Fibroblast of villous mesenchyme (primary cell): ENCODE measurements at places on chromosomes 1 and 21.

GRCh38 chr1:203649999-203650836 lies 23.6 kb downstream of the ATP2B4 start:
- DNase-seq: peak; percentile 72

DNA sequence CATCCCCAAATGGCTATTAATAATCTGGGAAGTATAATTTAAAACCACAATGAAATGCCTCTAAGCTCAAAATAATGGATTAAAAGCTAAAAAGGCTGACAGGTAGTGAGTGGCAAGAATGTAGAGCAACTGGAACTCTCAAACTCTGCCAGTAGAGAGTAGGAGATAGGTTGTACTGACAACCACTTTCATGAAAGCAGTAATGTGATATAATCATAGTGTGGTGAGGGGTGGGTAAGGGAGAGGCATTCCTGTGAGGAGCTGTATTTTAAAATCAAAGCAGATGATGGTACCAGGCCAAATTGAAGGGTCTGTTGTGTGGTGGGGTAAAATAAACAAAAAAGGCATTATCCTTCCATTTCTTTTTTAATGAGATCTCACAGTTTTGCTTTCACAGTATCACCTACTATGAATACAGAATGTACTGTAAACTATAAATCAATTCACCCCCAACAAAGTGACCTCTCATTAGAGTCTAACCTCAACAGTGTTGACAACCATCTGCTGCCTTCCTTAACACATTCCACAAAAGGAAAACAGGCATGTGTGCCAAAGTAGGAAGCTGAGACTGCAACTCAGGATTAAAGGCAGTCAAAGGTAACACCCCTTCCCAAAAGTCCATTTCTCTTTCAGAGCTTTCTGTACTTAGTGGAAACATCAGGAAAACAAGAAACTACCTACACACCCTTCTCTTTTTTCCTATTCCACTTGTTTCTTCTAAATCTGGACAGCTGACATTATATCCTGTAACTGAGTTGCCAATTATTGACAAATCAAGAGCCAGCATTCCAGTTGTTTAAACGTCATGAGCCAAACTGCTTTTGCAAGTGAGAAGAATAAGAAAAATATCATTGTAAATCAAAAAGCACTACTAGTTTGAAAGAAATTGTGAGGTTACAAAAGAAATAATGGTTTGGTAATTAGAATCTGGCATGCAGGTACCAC lies 130.8 kb downstream of the FAF1 start:
- DNase-seq: peak; percentile 33

DNA sequence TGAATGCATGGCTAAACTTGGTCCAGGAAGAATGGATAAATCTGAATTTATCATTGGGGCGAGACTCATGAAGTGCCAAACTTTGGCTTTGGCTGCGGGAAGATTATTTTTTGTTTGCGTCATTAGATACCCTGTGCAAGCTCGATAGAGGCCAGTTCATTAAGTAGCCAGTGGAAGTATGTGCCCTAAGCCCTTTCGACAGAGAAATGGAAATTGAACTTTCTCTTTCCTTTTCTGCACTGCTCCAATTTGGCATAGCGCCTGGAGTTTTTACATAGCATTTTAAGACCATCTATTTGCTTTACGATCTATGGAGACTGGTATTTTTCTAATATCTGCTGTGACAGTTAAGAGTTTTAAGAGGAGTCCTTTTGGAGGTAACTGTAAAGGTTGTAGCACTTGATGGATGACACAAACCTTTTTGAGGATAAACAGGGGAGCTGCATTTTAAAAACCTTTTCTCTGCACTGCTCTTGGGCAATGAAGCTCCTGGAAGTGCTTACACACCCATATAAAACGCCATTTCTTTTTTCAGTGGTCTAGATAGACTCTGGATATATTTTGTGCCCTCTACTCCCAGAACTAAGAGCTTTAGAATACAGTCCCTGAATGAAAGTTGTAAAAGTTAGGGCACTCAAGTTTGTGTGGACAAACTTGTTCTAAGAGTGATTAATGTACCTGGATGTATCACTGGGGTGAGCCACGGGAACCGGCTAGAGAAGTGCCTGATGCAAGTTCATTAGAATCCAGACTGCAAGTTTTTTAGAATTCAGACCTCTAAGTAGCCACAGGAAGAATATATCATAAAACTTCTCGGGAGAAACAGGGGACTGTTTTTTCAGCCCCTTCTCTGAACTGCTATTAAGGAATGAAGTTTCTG lies 41.3 kb upstream of the CFHR3 start:
- DNase-seq: peak; percentile 10

DNA sequence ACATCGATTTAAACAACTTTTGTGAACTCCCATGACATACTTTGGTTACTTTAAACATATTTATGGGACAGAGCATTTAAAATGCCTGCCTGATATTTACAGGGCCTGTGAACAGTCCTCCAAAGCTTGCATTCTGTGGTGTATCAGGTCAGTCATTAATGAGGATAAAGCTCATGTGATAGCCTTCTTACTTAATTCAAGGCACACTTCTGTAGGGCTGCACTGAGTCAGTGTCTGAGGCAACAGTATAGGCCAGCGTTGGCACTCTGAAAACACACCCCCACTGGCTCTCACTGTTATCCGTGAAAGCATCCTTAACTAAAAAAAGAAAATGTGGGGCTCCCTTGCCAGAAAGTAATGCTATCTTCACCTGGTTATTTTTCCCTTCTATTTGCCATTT lies 200.0 kb downstream of the NFIA start:
- peak; percentile 69 for DNase-seq
